ENCODE measurements at places on chromosomes 2 and 18. TPM values are rescaled to one million over a fixed set of nuclear protein-coding genes. Genes with fewer than 3 reads are reported as not detected.
A peak's percentile ranks its signal among the peaks of the same experiment; 100 is the strongest.

- peak; percentile 97 for DNase-seq
Observed at GRCh38 chr2:5164776-5165525, 527.2 kb upstream of the SOX11 start.

- DNase-seq, result peak; percentile 59
Observed at GRCh38 chr18:54102123-54102522, 122.3 kb downstream of the MBD2 start.

DNA sequence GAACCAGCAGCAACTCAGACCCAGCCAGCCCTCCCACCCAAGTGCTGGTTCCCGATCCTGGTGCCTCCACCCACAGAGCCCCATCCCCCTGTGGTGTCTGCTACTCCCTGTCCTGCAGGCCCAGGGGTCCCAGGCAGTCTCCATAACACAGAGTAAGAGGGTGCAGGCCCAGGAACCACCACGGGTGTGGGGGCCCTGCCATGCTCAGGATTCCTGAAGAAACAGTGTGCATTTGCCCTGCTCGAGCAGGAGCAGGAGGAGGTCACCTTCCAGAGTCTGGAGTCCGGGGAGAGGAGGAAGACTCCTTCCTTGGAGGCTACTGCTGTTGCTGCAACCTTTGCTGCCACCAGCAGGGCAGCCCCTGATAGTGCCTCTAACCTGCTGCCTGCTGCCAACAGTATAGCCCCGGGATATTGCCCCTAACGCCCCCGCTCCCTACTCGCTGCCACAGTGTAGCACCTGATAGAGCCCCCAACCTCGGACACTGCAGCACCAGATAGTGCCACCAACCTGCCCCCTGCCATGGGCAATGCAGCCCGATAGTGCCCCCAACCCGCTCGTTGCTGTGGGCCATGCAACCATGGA, 46.8 kb upstream of the ANKRD62 start:
- no peak for DNase-seq

DNA sequence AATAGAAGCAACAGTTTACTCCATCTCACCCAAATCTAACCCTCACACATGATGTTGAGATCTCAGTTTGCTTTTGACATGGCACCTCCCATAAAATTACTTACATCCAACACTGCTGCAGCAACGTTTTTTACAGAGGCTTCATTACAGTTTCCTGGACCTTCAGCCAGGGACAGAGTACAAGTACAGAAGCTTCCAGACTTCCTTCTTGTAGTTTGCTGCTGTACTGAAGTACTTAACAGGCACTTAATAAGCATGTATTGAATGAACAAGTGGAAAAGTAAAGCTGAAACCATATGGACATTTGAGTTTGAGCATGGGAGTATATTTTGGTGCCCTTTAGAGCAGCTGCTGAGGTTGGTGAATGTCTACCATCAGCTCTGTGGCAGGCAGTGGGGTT, 514.2 kb downstream of the PTPRM start:
- no peak for DNase-seq

DNA sequence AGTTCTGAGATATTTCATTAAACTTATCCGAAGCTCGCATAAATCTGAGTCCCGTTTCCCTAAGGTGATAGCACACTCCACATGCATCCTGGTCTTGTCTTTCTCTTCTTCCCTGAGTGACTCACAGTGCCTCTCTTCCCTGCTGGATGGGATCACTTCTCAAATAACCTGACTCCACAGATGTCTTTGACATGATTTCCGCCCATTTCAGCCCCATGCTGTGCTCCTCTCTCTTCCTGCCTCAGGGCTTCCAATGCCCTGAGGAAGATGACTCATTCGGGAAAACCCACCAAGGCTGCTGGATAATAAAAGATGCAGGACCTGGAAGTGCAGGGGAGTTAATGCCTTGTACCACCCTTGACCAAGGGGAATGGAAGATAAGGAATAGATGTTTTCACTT, 441.7 kb upstream of the SOX11 start:
- no peak for DNase-seq

GRCh38 chr2:19697131-19697530, 204.7 kb downstream of the TTC32 start:
- no peak for DNase-seq

GRCh38 chr2:222433332-222434173, 9.2 kb downstream of the SGPP2 start:
- peak; percentile 75 for DNase-seq

DNA sequence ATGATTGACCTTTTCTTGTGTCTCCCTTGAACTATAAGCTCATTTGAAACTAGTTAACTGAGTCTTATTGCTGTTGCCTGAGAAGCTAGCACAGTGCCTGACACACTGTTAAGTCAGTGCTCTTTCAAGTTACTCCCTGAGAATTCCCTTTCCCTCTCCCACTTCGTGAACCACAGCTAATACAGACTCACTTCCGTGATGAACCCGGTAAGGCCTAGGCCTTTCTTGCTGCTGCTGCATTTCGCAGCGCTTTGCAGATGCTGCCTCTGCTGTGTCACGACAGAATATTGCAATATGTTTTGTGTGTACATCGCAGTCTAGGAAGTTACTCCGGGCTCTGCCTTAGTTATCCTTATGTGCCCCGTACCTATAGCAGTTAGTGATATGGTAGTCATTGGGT, 42.8 kb downstream of the LIMS1 start:
- DNase-seq, result no peak

DNA sequence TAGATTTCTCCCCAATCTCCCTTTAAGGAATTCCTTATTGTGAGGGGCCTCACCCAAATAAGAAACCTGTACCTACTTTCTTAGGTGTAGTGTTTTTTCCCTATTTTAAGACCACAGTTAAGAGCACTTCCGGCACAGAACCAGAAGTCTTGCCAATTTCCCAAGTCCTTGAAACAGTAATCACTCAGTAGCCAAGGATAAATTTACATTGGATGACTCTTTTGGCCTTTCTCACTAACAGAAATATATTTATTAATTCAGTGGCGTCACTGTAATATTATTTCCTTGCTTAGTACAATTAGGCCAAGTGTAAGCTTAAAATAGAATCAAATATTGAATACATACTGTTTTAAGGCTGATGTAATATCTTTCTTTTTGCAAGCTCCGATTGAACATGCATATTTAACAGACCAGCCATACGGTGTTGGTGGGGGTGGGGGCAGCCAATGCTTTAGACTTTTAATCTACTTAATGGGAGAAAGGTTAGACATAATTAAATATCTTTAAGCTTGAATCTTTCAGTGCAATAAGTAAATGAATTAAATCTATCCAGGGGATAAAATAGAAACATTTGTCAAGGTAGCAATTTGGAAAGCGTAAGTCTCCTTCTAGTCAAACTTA, 50.8 kb upstream of the ITGA6 start:
- no peak for DNase-seq

DNA sequence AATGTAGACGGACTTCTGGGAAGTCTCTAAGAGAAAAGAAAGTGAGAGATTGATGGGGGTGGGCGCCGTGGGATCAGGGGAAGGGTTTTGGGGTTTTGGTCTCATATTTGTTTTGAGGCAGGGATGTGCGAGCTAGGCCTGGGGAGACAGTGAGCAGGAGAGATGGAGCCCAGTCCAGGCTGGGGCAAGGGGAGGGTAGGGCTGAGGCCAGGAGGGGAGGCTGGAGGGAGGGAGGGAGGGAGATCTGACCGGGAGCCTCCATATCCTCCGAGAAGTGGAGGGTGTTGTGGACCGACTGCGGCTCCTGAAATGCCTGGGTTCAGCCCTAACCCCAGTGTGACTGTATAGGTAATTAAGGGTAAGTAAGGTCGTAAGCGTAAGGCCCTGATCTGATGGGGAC, 72.8 kb upstream of the ODC1 start:
- no peak for DNase-seq

DNA sequence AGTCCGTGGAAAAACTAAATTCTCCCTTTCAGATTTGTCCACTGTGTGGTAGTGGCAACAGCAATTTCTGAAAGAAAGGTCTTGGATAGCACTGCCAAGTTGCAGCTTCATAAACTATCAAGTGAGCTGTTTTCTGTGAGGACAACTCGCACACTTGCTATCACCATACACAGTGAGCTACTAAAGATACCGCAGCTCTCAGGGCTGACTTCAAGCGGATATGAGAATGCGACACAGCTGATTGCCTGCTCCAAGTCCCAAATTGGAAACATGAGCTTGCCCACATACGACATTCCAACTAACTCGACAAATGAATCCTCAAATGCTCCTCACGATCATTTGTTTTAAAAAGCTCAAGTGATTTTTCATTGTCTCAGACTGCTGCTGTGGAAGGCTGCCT, 46.2 kb downstream of the E2F6 start:
- DNase-seq, result no peak

DNA sequence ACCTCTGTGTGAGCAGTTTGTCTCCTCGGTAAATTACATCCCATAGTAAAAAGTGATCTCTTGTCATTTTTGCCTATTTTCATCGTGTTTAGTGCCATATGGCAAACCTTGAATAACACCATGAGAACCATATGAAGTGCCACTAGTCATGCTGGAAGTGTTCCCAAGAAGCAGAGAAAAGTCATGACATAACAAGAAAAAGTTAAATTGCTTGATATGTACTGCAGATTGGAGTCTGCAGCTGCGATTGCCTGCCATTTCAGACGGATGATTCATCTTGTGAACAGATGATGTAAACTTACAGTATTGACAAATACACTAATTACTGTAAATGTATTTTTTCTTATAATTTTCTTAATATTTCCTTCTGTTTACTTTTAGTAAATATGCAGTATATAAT, 846.7 kb downstream of the BCL11A start:
- DNase-seq, result peak; percentile 85

DNA sequence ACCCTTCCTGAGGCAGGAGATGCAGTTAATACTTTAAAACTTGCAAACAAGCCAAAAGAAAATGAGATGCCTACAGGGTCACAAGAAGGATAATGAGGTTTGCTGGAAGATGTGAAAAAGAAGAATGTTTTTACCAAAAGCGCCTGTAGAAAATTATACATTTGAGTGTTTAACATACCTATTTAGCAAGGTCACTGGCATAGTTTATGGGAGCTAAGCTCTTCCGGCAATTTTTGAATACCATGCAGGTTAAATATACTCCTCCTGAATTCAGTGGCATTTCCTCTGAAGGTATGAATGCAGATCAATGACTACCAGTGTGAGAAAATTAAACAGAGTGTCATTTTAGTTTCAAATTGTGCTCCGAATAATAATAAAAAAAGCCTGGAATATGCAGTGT, 21.2 kb upstream of the MAP3K20 start:
- DNase-seq, result peak; percentile 28

DNA sequence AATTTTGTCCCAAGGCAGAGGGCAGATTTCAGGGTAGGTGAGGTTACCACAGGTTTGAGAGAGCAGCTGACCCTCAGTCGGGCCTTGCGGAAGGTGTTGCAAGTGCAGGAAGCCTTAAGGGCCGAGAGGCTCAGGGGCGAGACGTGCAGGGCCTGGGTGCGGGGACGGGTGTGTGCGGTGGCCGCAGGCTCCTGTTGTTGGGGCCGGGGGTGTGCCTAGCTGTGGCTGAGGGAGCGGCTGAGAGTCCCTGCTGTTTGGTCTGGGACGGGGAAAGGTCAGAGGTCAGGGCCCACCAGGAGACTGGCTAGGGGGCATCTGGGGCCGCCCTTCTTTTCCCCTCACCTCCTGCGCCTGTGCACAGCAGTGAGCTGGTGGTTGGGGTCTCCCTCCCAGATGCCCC, 52.5 kb downstream of the NTSR2 start:
- DNase-seq, result no peak

- no peak for DNase-seq
Observed at GRCh38 chr2:239831861-239832489, 193.2 kb downstream of the NDUFA10 start.

GRCh38 chr2:39266139-39266805, 22.5 kb upstream of the CDKL4 start:
- DNase-seq, result peak; percentile 27

DNA sequence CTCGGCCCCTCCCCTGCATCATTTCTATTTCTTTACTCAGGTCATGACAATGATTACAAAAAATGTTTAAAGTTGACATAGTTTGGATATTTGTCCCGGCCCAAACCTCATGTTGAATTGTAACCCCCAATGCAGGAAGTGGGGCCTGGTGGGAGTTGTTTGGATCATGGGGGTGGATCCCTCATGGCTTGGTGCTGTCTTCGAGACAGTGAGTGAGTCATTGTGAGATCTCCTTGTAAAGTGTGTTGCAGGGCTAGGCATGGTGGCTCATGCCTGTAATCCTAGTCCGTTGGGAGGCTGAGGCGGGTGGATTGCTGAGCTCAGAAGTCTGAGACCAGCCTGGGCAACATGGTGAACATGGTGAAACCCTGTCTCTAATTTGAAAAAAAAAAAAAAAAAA, 9.2 kb upstream of the MAP4K4 start:
- no peak for DNase-seq

GRCh38 chr18:62183578-62184195, 3.2 kb downstream of the PIGN start:
- DNase-seq, result peak; percentile 73

GRCh38 chr2:239149501-239149900, 251.3 kb downstream of the HDAC4 start:
- no peak for DNase-seq

Gene CRACDL
- total RNA-seq, result 1.4 TPM

Gene CELF4
- not detected for total RNA-seq

Gene CACNB4
- total RNA-seq, result 0.53 TPM

Gene CABYR
- total RNA-seq, result 0.90 TPM

Gene LDLRAD4
- not detected for total RNA-seq

Gene TLX2
- total RNA-seq, result not detected

Gene ALPG
- total RNA-seq, result not detected

Gene GNAL
- total RNA-seq, result 8.8 TPM

Gene SERPINE2
- 85.8 TPM for total RNA-seq

All from bronchial epithelial cell (primary cell).